Stimulated activated CD4-positive, alpha-beta T cell treated with anti-CD3 and anti-CD28 coated beads, Interleukin-2, amount 100 ng/mL, for 48 hours (primary cell): ENCODE measurements at places on chromosomes 5 and 9.

DNA sequence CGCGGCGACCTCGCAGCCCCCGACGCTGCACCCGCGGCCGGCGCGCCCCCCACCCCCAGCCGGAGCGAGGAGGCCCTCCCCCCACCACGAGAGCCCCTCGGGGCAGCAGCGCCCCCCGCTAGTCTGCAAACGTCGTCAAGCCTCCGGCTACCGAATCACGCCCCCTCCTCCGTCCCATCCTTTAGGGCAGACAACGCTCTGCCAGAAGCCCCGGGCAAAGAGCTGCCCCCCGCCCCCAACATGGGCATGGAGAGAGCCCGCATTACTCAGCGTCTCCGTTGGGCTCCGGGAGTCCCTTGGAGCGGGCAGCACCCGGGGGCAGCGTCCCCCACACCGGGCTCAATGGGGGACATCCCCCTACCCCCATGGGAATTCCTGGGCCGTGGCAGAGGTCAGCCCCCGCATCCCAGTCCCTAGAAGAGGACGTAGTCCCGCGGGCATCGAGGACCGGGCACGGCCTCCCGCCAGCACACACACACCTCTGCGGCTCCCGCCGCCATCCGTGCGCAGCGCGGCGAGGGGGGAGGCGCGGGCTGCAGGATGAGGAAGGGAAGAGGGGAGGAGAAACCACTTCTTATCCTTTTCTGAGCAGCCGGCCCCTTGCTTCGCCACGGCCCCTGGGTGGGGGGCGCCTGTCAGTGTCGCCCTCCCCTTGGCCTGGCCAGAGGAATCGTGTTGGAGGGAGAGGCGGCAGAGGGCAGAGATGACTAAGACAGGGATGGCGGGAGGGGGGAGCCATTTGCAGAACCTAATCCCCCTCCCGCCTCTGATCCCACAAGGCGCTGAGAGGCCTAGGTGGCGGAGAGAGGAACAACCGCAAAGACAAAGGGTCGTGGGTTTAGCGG is 750 bp downstream of the DNM1 start:
- no peak for DNase-seq

DNA sequence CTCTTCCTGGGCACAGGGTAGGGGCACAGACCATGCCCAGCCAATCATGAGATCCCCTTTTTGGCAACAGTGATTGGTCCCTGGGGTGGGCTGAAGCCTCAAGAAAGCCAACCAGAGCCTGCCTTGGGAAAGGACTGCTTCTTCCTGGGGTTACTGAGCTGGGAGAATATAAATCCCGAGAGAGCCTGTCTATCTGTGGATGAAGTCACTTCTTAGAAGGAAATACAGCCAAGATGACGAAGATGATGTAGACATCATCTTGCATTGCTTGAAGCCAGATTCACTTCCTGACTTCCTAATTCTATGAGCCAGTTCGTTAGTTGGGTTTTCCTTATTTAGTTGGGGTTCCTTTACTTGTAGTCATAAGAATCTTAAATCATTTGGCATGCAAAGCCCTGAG is 50.1 kb upstream of the PWWP2A start:
- no peak for DNase-seq

- DNase-seq, result no peak
Measured at GRCh38 chr9:112894699-112895098, 4.0 kb upstream of the SLC46A2 start.

DNA sequence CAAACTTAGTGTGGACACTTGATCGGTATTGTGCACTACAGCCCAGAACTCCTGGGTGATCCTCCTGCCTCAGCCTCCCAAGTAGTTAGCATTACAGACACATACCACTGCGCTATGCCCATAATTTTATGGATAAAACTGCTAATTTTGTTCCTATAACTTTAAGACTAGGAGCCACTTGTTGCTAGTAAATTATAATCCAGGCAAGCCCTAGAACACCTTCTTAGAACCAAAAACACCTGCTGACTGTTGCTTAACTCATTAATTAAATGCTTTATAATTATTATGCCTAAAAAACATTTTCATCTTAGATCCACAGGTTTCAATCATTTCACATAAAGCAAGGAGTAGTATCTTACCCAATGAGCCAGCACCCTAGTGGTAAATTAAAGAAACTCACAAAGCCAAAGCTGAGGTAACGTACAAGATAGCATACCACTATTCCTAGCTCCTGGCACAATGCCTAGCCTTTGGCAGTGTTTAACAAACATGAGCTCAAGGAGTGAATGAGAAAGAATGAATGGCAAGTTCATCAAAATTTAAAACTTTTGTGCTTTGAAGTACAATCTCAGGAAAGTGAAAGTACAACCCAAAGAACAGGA is 5.4 kb downstream of the MRPS27 start:
- no peak for DNase-seq

DNA sequence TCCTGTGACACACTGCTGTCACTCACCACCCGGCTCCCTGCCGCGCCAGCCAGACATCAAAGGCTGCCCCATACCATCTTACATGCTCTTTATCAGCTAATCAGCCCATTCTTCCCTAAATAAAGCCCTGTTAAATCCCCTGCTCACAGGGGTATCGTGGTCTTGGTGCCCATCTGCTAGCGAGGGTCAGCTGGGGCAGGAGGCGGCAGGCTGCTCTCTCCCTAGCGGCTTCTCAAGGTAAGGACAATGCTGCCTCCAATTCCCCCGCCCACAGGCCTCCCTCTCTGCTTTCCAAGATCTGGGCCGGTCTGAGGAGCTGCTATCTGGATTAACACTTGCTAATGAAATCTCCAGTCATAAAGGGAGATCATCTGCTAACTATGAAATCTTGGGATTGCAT is 26.8 kb downstream of the BARHL1 start:
- no peak for DNase-seq

DNA sequence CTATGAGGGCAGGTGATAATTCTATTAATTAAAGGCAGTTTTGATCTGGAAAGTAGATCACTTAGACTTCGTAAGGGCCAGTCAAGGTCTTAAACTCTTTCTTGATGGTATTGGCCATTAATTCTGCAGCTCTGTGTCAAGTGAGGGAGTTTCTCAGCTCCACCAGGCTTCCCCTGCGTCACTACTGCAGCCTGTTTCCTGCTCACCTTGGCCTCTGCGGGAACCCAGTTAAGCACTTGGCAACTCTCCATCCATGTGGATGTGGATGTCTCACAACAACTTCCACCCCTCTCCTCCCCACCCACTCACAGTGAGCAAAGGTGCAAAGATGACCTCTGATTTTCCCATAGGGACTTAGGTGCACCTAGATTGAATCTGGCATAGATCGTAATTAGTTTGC is 191.6 kb downstream of the PLK2 start:
- no peak for DNase-seq

GRCh38 chr5:67346611-67347010 is 150.0 kb upstream of the CD180 start:
- DNase-seq, result no peak

GRCh38 chr5:139654464-139654863 is 6.3 kb downstream of the CXXC5 start:
- no peak for DNase-seq

GRCh38 chr5:13322769-13323168 is 621.7 kb downstream of the DNAH5 start:
- DNase-seq, result no peak

DNA sequence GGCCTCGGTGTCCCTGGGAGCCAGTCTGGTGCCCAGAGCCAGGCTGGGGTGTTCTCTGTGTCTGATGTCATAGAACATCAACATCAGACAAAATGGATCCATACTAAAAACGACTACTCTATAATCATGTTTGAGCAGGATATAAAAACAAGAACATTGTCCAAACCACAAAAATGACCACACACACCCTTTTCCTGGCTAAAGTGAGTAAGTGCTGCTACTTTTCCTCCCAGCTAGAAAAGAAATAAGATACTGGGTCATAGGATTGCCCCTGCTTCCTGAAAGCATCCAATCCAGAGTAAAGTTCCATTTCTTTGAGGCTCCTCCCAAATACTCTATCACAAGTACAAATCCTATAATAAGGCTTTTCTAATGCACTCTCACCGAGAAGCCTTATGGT is 19.7 kb upstream of the TRAF1 start:
- no peak for DNase-seq

DNA sequence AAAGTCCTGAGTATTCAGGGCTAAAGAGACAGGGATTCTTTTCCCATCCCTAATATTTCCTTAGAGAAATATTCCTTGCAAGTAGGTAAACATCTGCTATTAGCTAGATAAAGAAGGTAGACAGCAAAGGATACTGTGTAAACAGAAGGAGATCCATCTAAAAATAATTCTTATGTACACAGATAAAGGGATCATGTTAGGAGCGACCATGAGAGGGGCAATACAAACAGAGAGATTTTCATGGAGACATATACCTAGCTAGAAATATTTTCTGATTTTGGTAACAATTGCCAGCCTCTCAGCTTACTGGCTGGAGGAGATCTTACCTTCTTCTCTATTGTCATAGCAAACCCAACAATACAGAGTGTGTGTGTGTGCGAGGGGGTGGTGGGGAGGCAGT is 184.6 kb upstream of the DMAC1 start:
- no peak for DNase-seq

GRCh38 chr9:37036776-37037502 is 2.9 kb upstream of the PAX5 start:
- no peak for DNase-seq

DNA sequence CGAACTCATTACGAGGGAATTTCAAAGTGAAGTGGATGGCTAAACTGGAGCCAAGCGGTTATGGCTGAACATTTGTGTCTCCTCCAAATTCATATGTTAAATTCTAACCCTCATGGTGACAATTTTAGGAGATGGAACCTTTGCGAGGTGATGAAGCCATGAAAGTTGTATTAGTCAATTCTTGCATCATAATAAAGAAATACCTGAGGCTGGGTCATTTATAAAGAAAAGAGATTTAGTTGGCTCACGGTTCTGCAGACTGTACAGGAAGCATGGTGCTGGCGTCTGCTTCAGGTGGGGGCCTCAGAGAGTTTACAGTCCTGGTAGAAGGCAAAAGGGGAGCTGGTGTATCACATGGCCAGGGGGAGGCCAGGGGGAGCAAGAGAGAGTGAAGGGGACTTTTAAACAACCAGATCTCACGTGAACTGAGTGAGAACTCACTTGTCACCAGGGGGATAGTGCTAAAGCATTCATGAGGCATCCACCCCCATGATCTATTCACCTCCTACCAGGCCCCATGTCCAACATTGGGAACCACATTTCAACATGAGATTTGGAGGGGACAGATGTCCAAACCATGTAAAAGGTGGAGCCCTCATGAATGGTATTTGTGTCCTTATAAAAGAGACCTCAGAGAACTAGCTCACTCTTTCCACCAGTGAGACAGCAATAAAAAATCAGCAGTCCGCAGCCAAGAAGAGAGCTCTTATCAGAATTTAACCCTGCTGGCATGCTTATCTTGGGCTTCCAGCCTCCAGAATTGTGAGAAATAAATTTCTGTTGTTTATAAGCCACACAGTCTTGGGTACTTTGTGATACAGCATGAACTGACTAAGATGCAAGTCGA is 143.4 kb downstream of the MTRR start:
- DNase-seq, result no peak

DNA sequence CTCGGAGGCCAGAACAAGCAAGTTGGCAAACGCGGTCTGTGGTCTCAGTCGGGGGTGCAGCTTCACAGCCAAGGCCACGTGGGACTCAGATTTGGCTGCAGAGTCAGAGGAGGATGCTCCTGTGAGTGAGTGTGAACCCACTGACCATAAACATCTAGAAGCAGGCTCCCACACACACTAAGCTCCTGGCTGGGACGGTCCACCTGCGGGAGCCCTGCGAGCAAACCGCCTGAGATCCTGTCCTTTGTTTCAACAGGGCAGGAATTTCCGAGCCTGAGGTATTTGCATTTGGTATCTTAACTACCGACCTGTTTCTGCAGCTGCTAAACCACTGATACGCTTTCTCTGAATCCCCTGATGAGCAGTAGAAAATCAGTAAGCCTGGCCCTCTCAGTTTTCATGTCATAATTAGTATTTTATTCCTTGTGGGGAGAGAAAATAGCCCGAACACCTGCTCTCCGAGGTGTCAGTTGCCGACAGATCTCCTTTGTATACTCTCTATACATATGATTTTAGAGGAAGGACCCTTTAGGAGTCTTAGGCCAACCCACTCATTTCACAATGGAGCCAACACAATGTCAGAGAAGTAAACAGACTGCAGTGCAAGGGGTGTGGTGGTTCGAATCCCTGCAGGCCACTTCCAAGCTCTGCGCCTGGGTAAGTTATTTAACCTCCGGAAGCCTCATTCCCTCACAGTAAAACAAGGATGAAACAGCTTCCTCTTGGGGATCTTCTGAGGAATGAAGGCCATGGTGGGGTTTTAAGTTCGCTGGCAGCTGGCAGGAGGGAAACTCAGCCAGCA is 40.9 kb upstream of the PWWP2A start:
- no peak for DNase-seq

GRCh38 chr9:97543561-97543960 is 42.1 kb downstream of the TMOD1 start:
- DNase-seq, result no peak

GRCh38 chr9:137055385-137056364 is 1.8 kb upstream of the ENTPD2 start:
- no peak for DNase-seq

- DNase-seq, result no peak
Measured at GRCh38 chr5:64839936-64840335, 71.2 kb downstream of the CWC27 start.

- DNase-seq, result no peak
Measured at GRCh38 chr5:115500225-115500624, 44.4 kb downstream of the FEM1C start.

DNA sequence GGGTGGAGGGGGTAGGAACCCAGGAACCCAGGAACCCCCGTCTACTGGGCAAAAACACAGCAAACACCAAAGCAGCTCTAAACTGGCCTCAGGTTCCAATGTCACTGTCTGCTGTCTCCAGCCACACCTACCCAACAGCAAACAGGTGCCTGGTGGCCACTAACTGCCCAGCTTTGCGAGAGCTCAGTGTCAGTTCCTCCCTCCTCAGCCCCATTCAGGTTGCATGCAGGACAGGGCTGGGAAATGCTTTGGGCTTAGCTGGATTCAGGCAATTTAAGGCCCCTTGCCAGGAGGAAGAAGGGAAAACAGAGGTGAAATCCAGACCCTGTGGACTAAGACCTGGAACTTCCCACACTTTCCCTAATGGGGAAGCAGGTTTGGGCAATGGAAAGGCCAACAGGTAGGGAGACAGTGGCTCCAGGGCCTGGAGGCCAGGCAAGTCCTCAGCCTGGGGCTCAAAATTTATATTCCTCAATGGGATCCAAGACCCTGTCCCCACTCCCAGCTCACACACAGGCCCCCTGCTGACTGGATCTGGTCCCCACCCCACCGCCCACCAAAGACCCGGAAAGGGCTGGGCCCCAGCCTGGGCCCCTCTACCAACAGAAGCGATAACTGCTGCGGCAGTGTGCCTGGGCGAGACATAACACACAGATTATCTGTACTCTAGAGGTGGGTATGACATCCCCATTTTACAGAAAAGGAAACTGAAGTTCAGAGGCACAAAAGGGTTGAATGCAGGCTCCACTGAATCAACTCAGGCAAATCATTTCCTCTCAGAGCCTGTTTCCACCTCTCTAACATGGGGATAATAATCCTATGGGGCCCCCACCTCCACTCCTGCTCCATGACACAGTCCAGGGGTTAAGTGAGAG is 3.5 kb downstream of the EEIG1 start:
- no peak for DNase-seq
